GF-D8 (cell line): ENCODE measurements at places on chromosomes 1 and 21.

DNA sequence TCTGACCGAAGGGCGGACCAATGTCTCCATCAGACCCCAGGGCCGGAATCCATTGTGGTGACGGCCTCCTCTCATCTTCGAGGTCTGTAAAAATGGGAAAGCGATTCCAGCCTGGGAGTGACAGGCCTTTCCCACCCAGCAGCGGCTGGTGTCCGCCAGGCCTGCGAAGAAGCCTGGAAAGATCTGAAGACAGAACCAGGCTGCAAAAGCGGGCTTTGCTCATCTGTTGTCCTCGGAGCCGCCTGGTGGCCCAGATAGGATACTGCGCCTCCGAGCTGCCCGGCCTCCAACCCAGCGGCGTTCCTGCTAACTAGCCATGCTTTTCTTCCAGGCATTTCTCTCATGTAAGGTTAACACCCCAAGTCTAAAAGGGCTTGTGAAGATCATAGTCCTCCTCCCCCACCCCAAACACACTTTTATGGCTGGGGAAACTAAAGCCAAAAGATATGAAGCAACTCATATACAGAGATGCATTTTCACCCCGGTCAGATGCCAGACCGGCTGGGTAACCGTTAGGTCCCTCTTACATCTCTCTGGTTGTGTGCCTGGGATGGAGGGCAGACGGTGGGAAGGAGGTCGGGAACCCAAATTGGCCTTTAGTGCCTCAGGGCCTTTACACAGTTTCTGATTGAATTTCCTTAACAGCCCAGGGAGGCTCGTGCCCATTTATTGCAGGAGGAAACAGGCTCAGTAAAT lies 1.9 kb upstream of the DHRS3 start:
- peak; percentile 11 for DNase-seq

DNA sequence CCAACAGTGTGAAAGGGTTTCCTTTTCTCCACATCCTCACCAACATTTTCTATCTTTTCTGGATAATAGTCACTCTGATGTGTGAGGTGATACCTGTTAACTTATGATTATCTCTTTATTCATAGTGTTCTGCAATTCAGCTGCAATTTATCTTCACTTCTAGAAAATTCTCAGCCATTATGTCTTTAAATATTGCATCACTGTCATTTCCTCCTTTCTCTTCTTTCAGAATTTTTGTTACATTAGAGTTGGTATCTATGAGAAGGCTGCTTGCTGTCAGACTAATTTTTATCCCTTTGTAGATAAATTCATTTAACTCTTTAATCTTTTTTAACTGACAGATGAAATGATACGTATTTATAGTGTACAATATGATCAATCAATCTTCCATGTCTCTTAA lies 30.5 kb upstream of the ATF3 start:
- DNase-seq = no peak

- no peak for DNase-seq
Observed at GRCh38 chr1:13813398-13814012, 113.5 kb downstream of the PRDM2 start.

DNA sequence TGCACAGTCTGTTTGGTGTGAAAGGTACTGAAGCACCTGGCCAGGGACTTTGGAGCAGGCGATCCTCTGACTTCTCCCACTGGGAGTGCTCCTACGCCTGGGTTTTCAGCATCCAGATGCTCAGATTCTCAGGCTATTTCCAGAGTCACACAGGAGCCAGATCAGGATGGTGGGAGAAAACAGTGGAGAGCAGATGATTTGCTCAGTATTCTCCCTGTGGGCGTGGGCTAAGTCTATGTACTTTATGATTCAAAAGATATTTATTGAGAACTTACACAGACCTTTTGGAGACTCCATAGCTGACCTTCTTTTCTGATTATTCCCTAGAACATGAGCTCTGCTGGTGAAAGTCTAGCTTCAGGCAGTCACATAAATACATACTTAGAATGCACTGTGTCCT lies 134.6 kb downstream of the TENT5C start:
- no peak for DNase-seq

DNA sequence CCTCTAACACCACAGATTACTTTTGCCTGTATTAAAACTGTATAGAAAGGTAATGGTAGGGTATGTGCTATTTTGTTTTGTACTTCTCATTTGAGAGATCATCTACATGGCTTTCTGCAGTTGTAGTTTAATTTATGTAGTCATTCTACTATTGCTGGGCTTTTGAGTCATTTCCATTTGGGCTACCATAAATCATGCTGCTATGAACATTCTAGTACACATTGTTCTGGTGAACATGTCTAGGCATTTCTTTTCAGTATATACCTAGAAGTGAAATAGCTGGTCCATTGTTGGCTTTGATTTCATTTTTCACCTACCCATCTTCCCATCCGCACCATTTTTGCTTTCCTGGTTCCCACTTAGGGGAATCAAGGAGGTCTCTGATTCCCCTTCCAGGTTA lies 18.7 kb downstream of the EDN2 start:
- DNase-seq = no peak

- DNase-seq = no peak
Observed at GRCh38 chr1:22093513-22093912, 41.0 kb downstream of the CDC42 start.

DNA sequence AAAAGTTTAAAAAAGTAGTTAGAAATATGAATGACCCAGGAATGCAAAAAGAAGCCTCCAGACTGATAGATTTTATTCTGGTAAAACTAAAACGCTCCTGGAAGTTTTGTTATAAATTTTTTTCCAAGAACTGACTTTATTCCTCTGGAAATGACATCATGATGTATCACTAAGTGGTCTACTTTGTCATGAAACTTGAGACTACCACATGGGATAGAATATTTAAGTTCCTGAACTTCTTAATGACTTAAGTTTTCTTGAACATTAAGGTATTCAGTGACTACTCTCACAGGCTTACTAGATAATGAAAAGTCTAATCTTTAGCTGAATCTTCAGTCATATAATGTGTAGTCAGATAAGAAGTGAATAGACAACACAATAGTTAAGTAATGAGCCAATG lies 842.2 kb downstream of the USP25 start:
- DNase-seq = no peak

DNA sequence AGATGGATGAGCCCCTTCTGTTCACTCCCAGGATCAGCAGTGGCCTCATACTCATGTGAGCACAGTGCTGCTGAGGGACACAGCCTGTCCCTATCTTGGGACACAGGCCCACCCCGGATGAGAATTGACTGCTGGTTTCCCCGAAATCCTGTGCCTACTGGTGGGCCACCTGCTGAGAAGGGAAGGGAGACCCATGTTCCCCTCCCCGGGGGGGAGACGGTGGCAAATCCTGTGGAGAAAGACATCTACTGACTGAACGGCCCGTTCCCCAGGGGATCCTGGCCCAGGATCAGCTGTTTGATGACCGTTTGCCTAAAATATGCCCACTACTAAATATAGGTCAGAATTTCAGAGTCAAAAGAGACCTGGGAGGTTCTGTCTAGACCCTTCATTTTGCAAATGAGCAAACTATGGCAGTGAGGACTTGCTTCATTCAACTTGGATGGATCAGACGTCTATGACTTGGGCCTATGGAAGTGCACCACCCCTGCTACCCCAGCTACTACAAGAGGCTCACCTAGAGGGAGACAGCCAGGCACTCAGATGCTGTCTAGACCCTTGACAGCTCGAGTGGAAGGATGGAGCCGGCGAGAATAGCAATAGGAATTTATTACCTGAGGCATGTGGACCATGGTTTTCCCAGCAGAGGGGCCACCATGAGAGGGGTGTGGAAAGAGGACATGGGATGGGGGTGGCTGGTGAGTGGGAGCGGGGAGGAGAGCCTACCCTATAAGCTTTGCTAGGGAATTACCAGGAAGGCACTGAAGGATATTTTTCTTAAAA lies 15.6 kb upstream of the THEMIS2 start:
- no peak for DNase-seq

GRCh38 chr1:240524356-240525069 lies 87.4 kb downstream of the GREM2 start:
- no peak for DNase-seq

- DNase-seq = no peak
Observed at GRCh38 chr1:62144238-62144831, 50.3 kb upstream of the L1TD1 start.

DNA sequence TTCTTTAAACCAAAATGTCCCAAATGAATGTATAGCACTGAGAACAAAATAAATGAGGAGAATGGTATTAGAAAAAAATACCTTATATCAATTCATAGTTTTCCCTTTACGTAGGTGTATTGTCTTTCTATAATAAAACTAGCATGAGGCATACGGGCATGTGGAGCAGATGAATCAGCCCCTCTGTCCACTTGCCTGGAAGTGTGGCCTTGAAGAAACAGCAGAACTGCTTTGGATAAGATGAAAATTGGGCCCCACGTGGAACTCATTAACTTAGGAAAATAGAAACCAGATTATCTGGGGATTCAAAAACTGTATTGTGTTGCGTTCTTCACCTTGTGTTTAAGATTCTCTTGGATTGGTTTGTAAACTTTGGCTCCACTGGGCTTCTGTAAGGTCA lies 356.8 kb upstream of the B3GALT2 start:
- DNase-seq = no peak

DNA sequence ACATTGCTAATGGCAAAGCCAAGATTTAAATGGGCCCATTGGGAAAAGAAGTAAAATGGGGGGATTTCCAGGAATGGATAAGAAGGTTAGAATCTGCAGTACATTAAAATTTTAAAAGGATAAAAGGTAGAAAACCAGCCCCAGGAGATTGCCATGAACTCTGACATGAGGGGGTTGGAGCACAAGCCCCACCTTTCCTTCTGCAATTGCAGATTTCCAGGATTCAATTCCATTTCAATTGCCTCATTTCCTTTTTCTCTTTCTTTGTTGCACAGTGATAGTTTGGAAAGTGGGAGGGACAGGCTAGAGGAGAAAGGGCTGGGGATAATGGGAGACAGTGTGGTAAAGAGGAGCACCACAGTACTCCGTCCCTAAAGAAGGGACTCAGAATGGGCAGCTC lies 238.5 kb upstream of the RAB4A start:
- DNase-seq = no peak

DNA sequence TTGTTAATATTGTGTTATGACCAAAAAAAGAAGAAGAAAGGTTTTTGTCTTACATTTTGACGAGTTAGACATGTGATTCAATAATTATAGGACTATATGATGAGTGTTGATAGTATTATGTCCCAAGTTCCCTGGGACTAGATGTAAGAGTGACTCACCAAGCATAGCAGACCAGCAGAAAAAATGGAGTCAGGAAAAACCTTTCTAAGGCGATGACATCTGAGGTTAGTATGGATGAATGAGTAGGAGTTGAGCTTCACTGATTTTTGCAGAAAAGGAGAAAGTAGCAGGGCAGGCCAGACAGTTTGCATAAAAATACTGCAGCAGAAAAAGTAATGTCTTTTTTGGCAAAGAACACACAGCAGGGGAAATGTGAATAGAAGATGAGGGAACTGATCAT lies 1041.3 kb upstream of the ADGRL4 start:
- no peak for DNase-seq

- no peak for DNase-seq
Observed at GRCh38 chr1:53541761-53542550, 82.8 kb downstream of the DMRTB1 start.

DNA sequence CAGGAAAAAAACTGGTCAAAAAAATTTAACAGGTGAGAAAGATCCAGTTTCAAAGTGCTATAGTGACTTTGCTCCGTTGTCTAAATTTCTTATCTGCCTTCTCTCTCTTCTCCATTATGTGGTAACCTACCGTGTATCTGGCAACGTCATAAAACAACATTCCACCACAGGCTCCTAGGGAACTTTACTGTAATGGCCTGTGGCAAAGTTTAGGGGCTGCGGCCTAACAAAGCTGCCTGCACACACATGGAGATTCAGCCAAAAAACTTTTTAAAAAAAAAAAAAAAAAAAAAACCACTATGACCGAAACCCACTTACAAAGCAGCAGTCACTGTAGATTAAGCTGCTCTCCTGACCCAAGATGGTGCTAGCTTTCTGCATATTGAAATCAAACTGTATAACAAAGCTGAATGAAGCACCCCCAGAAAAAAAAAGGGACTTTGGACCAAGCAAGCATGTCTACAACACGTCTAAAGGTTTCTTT lies 202.6 kb downstream of the SLC45A1 start:
- peak; percentile 27 for DNase-seq

- no peak for DNase-seq
Observed at GRCh38 chr1:190124068-190124467, 353.6 kb downstream of the BRINP3 start.

DNA sequence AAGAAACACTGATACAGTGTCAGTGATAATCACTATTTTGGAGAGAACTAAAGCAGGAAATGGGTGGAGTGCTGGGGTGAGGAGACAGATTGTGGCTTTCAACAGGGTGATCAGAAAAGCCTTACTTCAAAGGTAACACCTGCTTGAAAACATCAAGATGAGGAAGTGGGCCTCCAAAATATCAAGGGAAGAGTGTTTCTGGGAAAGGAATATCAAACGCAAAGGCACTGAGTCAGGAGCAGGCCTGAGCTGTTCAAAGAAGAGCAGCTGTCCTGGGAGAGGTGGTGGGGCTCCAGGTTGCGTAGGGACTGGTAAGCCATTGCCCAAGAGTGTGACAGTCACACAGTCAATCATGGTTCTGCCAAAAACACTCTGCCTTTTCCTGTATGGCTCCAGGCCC lies 47.1 kb upstream of the ATP1A1 start:
- no peak for DNase-seq

- DNase-seq = no peak
Observed at GRCh38 chr1:156336242-156336641, 1.9 kb downstream of the CCT3 start.

DNA sequence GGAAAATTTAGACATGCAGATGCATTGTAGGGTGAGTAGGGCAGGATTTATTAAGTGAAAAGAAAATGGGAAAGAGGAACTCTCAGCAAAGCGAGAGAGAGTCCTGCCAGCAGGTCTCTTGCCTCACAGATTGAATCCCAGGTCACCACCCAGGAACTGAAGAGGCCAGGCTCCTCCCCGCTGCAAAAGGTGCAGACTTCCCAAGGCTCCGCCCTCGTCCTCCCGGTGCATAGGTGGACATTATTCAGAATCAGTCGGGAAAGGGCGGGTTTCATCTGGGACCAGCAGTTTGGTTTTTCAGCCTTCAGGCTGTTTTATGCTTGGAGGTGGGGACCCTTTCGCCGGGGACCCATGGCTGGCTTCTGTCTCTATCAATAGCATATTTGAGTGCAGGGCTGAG lies 41.6 kb upstream of the APP start:
- DNase-seq = no peak

DNA sequence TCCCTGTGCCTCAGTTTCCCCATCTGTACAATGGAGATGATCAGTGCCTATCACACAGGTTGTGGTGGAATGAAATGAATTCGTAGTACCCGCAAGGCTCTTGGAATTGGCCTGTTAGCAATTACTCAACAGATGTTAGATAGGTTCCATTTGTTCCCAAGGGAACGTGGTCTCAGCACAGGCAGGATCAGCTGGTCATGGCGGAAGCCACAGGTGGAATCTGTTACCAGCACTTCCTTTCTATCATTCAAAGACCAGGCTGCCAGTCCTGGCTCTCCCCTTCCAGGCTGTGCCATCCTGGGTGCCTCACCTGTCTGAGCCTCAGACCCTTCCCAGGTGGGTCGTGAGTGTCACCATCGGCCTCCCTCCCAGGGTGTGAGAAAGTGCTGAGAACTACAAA lies 61.5 kb downstream of the FBXO2 start:
- DNase-seq = no peak
